Right ventricle myocardium superior (tissue), 1 donor: ENCODE measurements at places on chromosomes 13 and 19.

GRCh38 chr13:36108954-36109353, 22.2 kb downstream of the DCLK1 start:
- no peak for DNase-seq

DNA sequence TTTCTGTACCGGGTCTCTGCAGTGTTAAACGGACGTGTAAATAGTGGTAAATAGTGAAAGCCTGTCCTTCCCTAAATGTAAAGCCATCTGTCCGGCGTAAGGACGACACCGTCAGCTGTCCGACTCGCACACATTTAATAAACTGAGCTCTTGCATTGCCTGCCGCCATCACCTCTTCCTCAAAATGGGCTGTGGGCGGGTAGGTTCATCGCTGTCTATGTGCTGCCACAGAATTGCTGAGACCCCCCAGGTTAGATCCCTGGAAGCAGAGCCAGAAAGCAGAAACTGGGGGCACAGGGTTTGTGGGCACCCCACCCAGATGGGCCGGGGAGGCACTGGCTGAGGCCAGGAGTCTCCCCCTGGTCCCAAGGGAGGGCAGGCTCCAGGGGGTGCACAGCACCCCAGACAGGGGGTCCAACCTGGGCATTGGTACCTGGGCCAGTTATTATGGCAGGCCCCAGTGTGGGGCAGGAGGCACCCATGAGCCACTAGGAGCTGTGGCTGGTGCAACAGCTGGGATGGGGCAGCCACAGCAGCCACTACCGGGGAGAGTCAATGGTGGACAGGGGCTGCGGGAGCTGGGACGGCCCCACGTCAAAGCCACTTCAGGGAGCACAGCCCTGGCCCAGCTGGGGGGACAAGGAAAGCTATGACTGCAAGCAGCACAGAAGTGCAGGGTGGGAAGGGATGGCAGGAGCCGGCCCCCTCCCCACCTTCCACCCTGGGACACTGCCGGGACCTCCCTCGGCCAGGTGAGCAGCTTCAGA, 5.7 kb downstream of the C19orf25 start:
- DNase-seq = no peak

- no peak for DNase-seq
Observed at GRCh38 chr19:7428651-7429113, 60.2 kb downstream of the PEX11G start.

DNA sequence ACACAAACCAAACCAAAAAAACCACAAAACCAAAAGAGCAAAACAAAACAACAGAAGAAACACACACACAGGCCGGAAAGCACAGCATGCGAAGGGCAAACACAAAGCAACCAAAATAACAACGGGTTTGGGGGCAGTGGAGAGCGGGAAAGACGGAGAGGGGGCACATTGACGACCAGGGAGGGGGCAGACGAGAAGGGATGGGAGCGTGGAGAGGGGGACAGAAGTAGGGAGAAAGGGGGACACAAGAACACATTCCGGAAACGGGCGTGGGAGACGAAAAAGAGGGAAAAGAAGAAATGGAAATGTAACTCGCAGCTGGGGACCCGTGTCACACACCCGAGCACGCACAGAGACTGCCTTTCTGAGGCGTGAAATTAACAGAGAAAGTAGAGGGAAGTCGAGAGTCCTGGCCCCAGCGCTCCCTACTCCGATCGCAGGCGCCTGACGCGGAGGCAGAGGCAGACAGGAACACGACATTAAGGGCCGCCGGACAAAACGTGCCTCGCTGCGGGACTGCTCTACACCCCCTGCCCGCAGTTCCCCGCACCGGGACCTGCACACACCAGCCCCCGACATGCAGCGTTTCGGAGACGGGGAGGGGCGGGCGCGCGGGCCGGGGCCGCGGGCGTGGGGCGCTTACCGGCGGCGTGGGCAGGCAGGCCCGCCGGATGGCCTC, 652 bp downstream of the POU4F1 start:
- DNase-seq = no peak

DNA sequence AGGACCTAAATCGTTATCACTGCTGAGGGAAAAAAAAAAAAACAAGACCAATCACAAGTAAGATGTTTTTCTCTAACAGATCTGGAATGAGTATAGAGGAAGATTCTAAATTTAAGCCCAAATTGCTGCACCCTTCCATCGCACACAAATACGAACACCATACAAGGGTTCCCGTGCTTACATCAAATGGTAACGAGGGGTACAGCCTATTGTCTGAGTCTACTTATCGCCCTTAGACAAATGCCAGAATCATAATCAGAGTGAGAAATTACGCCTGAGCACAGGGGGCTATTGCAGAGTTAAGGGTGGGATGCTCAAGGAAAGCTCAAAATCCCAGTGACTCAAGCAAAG, 603 bp downstream of the ZC3H13 start:
- no peak for DNase-seq

GRCh38 chr13:113639616-113640262, 18.3 kb downstream of the ATP4B start:
- DNase-seq = no peak

DNA sequence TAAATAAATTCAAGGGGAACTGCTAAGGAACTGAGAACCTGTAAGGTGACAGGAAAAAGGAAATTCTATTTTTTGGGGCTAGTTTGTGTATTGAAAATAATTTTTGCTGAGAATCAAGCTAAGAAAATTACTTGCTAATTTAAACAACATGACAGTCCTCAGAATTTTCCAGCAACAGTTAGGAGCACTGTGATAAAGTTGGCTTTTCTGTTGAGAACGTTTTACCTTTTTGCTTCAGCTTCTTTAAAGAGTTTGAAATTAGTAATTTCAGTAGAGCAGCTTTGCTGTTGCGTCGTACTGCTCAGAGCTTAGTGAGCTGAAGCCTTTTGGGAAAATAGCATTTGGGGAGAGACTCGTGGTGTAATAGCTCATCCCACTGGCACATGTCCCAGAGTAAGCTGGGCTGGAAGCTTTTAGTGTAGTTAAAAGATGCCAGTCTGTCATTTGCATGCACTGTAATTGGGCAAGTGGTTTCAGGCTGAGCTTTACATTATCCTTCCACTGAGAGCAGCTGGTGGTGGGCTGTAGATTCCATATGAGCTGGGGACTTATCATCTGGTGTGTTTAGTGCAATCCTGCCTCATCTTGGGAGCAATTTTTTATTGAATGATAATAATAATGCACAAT, 69.8 kb downstream of the LRCH1 start:
- DNase-seq = peak; percentile 51

- no peak for DNase-seq
Observed at GRCh38 chr13:36067746-36068381, 63.3 kb downstream of the DCLK1 start.

- peak; percentile 74 for DNase-seq
Observed at GRCh38 chr19:28864577-28865042, 348.3 kb downstream of the UQCRFS1 start.

DNA sequence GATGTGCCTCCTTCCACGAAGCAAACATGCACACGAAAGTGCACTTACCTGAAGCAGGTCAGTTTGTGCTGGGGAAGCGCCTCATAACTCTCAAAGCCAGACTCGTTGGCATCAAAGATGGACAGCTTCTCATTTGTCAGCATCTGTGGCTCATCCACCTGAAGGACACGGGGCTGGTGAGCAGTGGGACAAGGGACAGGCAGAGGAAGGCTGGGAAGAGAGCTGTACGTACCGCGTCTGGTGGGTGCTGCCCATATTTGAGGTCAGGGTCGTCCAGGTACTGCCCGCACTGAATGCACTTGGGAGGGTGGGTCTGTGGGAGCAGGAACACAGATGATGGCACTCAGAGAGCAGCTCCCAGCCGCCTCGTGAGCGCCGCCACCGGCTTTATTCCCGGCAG, 35.1 kb downstream of the DNMT1 start:
- no peak for DNase-seq

- DNase-seq = no peak
Observed at GRCh38 chr13:64078025-64078424, 2662.4 kb upstream of the PCDH20 start.

GRCh38 chr13:95604556-95604915, 40.0 kb downstream of the DZIP1 start:
- no peak for DNase-seq

- DNase-seq = no peak
Observed at GRCh38 chr19:49058562-49058961, 1.0 kb upstream of the CGB7 start.

DNA sequence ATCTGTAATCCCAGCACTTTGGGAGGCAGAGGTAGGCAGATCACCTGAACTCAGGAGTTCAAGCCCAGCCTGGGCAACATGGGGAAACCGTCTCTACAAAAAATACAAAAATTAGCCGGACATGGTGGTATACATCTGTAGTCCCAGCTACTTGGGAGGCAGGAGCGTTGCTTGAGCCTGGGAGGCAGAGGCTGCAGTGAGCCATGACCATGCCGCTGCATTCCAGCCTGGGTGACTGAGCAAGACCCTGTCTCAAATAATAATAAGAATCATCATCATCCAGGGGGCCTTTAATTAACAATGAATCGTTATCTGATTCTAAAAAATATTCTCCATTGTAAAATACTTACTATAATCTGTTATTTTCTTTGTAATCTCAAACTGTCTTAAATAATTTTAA, 283.4 kb downstream of the DACH1 start:
- DNase-seq = no peak

DNA sequence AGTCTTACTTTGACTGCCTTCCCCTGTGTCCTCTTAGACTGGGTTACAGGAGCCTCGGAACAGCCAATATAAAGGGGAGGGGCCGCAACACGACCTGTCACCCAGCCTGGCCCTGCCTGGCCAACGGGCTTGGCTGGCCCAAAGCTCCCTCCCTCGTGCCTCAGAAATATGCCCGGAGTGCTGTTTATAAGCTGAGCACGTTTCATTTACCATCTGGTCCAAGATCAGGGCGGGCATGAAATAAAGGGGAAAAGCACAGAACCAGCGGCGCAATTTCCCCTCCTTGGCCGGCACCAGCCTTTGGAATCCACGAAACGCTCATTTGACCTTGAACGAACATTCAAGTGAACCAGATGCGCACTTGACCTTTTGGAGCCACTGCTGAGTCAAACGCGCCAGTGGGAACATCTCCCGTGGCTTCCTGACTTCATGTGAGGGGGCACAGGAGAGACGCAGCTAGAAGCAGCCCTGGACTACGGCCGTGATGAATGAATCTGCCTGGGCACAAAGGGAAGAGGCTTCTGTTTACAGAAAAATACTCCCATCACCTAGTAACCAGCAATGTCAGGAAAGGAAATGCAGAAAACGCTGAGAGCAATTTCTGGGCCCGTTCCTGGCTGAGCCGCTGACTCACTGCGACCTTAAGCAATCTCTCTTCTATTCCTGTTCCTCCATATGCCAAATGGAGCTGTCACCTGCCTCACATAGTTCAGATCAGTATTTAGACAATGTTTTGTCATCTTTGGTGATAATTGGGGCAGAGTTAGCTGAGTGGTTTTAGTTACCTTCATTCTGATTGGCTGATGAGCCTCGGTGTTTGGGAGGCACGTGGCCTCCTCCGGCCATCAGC, 53.3 kb downstream of the RFX2 start:
- DNase-seq = peak; percentile 84

- DNase-seq = no peak
Observed at GRCh38 chr13:69199664-69200063, 908.0 kb upstream of the ATXN8OS start.

DNA sequence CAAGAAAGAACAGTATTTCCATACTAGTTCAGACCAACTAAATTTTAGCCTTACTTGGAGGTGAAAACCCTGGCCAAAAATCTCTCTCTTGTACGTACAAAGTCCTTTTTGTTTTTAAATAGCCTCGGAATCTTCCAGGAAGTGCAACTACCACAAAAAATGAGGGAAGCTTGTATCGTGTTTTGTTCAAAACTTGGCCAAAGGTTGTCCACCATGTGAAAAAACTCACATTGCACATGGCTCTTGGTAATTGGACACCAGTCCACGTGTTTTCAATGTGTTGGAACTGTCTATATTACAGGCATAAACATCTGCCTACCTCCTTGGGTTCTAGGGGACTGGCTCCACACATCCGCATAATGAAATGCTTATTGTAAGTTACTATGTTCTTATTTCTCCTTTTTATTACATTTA, 15.2 kb upstream of the STRN4 start:
- no peak for DNase-seq

DNA sequence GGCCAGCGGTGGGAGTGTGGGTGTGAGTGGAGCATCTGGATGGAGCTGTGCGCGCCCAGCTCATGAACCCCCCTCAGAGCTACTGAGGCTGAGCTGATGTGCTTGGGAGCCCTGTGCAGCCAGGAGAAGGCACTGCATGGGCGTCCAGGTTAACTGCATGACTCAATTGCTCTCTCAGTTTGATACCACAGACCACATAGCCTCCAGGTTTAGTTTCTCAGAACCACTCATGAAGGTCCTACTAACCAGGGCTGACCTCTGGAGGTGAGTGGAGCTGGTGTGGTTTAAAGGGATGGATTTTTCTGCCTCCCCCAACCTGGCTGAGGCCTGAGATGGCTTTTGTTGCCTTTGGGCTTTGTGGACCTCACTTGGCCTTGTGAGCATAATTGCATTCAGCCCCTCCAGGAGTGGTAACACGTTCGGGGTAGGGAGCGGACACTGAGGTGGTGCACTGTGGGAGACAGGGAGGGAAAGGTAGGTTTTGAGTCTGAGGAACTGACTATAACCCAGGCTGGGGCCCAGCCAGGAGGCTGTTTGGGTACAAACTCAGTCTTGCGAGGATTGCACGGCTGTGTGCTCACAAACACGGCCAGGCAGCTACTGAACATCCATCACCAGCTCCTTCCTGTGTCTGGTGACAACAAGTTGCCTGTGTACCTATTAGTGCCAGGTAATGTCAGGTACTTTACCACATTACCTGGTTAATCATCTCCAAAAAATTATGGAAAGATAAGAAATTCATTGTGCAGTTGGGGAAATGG, 97.5 kb downstream of the RGCC start:
- DNase-seq = no peak

DNA sequence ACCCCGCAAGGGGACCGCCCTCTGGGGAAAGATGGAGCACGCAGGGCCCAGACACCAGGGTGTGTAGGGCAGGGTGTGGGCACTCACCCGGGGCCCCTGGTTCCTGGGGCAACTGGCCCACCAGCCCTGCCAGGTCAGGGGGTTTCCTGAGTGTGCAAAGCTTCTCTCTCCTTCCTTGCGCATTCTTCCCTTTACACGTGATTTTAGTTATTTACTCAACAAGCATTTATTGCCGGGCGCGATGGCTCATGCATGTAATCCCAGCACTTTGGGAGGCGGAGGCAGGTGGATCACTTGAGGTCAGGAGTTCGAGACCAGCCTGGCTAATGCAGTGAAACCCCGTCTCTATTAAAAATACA, 20.4 kb downstream of the PRR36 start:
- DNase-seq = no peak

DNA sequence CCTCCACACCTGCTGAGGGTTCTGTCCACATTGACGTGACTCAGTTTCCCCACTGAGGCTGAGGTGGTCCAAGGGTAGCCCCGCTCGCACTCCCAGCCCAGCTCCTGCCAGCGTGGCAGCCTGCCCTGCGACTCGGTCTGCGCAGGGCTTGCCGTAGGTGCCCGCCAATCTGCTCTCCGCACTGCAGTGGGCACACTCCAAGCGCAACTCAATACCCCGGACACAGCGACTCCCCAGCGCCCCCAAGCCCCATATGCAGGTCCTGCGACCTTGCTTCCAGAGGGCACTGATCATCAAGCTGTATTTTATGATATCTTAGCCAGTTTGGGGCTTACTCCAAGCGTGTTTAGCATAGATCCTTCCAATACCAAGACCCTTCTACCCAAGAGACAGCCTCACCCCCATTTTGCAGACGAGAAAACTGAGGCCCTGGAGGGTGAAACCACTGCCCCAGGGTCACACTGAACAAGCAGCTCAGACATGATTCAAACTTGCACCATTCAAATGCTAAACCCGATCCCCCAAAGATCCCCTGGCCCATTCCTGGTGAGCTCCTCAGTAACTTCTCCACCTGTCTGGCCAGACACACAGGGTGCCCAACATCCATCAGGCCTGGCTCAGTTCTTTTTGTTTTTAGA, 13.5 kb downstream of the PTPRS start:
- no peak for DNase-seq

- no peak for DNase-seq
Observed at GRCh38 chr13:42796747-42797356, 15.5 kb downstream of the FAM216B start.
